Jurkat, Clone E6-1 (cell line): ENCODE measurements at places on chromosomes 16 and 17.

- DNase-seq = no peak
These were observed 6.4 kb upstream of the RAB40B start for GRCh38 chr17:82704886-82705285.

DNA sequence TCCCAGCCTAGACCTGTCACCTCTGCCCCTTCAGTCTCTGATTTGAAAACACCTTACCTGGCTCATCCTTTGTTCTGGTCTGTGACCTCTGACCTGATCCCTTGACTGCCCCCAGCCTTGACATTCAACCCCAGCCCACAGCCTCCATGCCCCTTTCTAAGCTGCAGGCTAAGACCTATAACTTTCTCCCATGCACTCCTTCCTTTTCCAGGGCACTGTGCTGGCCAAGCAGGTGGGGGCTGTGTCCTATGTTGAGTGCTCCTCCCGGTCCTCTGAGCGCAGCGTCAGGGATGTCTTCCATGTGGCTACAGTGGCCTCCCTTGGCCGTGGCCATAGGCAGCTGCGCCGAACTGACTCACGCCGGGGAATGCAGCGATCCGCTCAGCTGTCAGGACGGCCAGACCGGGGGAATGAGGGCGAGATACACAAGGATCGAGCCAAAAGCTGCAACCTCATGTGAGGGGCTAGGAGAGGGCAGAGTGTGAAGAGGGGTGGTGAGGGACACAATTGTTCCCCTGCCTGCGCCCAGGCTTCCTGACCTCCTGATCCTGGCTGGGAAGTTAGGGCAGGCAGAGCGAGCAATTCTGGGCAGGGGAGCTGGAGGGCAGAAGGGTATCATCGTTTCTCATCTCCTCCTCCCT lies 3.3 kb downstream of the RND2 start:
- DNase-seq = no peak

DNA sequence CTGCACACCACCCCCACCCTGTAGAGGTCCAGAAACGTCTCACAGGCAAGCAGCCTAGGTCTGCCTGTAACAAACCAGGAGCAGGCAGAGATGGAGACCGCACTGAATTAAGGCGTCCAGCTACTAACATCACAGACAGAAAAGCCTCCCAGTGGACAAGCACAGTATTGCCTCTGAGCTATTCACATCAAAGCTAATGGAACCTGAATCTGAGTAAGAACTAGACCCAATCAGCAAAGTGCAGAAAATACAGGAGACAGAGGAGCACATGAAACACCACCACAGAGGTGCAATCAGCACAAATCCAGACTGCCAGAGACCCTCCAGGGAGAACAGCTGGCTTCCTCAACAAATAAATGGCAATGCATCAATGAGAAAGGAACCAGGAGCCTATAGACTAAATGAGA lies 22.2 kb upstream of the PEMT start:
- peak; percentile 77 for DNase-seq

GRCh38 chr17:73470316-73470826 lies 158.6 kb upstream of the CDC42EP4 start:
- DNase-seq = no peak

- DNase-seq = no peak
These were observed 2.7 kb upstream of the HES7 start for GRCh38 chr17:8126491-8127066.

- DNase-seq = no peak
These were observed 57.8 kb upstream of the PHOSPHO1 start for GRCh38 chr17:49288388-49288787.

- no peak for DNase-seq
These were observed 111.2 kb downstream of the ANKRD11 start for GRCh38 chr16:89378947-89379771.

DNA sequence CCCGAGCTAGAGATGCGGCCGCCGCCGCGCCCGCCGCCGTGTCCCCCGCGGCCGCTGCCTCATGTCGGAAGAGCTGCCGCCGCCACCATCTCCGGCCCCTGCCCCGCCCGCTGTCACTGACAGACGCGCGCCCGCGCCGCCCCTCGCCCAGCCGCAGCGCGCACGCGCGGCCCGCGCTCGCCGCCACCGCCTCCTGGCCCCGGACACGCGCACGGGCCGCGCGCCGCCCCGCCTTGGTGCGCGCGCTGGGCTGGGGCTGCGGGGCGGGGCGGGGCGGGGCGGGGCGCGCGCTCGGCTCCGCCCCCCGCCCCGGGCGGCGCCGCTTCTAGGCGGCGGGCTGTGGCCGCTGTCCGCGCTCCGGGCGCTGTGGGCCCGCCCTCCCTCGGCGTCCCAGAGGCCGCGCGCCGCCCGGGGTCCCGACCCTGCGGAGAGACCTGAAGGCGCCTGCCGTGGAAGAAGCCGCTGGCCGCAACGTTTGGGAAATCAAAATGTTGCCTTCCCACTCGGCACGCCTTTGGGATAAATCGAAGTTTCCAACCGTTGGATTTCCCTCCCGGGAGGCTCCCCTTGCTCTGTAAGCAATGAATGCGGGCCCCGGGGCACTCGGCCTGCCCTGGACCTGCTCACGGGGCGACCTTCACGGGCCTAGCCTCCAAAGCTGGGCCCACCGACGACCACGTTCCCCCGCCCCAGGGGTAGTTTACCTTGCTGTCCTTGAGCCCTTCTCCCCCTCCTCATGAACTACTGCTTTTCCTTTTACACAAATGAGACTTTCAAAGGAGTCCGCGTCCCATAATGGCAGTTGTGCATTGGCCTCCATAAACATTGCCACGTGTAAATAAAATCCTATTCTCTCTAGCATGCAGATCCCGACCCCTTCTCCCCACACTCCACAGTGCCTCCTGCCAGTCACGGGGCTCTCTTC lies at the start of gene ADCY9:
ADCY9 (minus strand) TSS at position 118 of the 925 bp plus-strand sequence. CDS start 1,000 bp downstream, outside the sequence.
- peak; percentile 37 for DNase-seq

DNA sequence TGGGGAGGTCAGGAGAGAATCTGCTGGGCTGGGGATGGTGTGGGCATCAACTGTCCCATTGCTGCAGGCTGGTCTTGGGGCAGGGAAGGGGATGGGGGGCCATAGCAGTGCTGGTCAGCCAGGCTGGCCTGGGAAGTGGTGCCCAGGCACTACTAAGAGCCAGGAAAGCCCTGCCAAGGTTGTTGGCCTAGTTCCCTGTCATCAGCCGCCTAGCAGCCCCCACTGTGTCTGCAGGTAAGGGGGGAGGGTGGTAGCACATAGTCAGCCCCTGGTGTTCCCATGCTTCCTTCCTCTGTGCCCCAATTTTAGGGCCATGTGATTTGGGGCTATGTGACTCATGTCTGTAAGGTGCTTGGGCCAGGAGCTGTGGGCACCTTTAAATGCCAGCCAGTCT lies 17.8 kb downstream of the GJD3 start:
- no peak for DNase-seq

DNA sequence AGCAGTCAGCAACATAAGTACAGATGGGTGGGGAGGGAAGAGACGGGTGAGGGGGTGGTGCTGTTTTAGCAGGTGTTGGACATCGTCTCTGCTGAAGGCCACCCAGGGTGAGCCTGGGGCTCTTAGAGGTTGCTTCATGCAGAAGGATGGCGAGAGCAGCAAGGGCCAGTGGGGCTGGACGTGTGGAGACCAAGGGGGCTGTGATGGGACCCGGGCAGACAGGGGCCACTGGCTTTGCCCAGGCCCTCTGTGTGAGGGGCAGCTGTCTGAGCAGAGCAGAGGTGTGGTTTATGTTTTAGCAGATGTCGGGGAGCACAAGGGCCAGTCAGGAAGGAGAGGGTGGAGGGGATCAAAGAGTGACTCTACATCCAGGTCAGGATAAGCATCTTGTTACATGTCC lies 4.8 kb downstream of the NARF start:
- no peak for DNase-seq

DNA sequence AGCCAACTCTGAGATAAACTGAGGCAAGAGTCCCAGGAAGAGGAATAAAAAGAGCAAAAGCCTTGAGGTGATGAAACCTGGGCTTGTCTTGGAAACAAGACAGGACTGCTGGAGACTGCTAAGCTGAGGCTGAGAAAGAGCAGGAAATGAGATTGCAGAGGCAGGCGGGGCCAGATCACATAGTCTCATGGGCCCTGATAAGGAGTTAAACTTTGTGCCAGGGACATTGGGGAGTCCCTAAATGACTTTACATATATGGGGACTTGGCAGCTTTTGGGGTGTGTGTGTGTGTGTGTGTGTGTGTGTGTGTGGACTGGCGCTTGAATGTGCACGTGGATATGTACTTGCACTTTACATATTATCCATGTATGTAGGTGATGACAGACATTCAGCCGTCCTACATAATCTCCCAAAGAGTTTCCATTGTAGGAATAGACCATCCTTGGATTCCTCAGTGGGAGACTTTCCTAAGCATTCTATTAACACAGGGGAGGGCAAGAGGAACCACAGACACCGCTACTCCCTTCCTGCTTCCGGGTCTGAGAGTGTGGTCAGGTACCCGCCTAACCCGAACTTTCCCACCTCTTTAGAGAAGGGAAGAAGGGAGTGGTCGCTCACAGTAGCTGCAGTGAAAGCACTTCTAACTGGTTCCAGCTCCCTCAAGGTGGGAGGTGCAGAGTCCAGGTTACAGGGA lies 123.1 kb downstream of the LYRM1 start:
- DNase-seq = no peak

DNA sequence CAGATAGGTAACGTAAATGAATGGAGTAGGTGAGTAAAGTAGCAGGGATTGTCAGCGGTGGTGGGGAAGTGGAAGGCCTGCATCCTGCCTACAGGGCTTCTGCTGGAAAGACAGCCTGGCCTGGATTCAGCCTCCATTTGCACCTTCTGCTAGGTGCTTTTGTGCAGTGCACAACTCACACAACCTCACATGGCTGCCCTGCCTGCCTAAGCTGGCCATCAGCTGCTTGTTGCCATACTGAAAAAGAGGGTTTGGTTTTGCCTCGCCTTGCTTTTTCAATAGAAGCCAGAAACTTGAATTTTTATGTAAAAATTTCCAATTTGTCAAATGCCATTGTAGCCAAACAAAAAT lies 36.3 kb downstream of the SOST start:
- no peak for DNase-seq

DNA sequence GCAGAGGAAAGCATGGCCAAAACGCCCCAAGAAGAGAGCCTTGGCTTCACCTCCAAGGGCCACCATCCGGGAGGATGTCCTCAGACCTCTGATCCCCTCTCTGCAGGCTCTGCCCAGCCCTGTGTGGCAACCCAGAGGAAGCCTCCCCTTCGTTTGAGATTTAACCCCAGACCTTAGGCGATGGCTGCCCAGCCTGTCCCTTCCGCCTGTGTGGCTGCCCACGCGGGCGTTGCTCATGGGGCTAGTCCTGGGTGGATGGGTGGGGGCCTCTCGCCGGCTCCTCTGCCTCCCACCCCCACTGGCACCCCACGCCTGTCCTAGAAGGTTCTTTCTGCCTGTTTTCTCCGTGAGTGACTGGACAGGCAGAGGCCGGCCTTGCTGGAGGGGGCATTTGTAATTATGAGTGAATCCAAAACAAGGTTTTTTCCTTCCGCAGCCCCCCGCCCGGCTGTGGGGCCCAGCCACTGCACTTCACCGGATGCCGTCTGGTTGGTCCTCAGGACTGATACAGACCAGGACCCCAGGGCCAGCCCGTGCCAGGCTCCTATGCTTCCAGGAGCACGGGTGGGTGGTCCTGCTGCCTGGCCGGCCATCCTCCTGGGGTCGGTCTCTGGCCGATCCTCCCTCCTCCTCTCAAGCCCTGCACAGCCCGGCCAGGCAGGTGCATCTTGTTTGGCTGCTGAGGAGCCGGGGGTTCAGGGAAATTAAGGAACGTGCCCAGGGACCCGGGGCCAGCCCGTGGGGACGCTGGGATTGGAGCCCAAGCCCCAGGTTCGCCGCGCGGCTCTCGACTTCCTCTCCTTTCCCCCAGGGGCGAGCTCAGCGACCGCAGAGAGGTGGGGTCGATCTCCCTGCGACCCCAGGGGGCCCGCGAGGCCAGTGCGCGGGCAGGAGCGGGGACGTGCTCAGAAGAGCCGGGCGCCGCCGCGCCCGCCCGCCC lies at the start of gene TMEM235:
TMEM235 (plus strand) TSS at position 636 of the 940 bp plus-strand sequence. CDS start 393 bp downstream, outside the sequence.
- DNase-seq = no peak

DNA sequence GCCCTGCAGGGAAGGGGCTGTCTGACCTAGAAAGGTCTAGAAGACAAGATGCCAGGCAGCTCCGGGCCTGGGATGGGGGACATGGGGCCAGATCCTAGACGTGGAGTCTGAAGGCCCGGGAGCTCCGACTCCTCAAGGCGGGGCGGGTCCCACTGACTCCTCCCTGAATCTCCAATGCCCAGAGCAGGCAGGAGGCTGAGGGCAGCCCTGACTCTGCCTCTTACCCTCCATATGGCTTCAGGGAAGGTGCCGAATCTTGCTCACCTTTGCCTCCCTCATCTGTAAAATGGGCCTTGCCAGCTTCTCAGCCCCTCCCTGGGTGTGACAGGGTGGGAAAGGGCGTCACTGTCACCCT lies 14.8 kb downstream of the VASN start:
- no peak for DNase-seq

GRCh38 chr16:77711775-77712174 lies 10.5 kb upstream of the NUDT7 start:
- DNase-seq = no peak

- no peak for DNase-seq
These were observed 1.1 kb upstream of the TEKT3 start for GRCh38 chr17:15342460-15342859.

- no peak for DNase-seq
These were observed 63.1 kb downstream of the CACNG3 start for GRCh38 chr16:24319126-24319814.

DNA sequence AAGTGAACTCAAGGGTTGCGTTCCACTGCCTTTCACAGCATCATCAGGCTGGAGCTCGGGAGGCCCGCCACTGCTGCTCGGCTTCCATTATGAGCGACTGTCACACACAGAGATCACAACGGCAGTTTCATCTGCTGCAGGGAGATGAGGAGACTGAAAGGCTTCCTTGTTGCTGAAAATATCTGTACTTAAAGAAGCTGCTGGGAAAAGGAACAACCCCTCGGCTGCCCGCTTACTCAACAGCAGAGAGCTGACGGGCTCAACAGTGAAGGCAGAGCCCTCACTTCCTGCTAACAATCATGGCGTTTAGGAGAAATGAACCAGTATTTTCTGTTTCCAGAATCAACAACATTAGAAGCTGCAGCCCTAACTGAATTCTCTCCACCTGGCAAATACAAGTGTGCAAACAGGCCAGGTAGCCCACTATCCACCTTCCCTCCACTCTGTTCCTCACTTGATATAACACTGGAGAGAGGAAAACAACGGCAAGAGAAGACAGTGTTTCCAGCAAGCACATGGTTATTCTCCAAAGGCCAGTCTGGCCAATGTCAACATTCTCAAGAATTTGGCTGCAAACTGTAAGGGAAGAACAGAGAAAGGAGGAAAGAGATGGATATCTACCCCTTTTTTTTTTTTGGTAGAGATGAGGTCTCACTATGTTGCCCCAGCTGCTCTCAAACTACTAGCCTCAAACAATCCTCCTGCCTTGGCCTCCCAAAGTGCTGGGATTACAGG lies 33.7 kb downstream of the MBTPS1 start:
- DNase-seq = no peak

GRCh38 chr17:33628500-33629346 lies 335.6 kb upstream of the ASIC2 start:
- no peak for DNase-seq

GRCh38 chr16:2496223-2497115 lies 17.3 kb upstream of the ATP6V0C start:
- DNase-seq = no peak

GRCh38 chr17:13643180-13643579 lies 41.5 kb upstream of the HS3ST3A1 start:
- no peak for DNase-seq
